ENCODE measurements at places on chromosomes 16 and 17. TPM values are rescaled to one million over a fixed set of nuclear protein-coding genes. Genes with fewer than 3 reads are reported as not detected.

The ENPP7 gene
- total RNA-seq, result not detected

The FOXN1 gene
- not detected for total RNA-seq

DNA sequence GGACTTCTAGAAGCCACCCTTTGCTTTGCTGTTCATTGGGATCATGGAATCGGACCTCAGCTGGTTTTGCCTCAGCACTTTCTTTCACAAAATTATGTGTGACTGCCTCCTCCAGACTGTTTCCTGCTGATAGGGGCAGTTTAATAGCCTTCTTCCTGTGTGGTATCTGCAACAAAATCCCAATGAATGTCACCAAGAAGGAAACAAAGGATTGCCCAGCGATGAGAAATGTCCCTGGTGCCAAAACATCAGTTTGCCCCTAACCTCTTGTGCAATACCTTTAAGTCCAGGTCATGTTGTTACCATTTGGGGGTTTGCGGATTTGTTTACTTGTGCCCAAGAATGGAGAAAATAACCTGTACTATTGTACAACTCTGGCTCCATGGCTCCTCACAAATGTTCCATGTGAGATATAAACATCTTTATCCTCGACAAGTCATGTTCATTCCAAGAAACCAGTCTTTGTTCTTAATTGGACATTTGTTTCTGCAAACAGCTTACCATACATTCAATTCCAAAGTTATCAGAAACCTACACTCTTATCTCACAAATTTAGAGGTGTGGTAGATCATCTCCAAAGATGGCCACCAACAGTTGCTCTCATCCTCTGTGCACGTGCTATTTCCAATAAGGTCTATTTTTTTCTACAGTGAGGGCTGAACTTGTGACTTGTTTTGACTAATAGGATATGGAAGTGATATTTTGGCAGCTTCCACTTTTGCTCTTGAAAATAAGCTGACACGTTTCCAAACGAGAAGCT, 14.8 kb downstream of the TAC4 start:
- no peak overlapping the region for H3K4me3 ChIP-seq
- H3K27ac ChIP-seq, result no peak overlapping the region
- H3K36me3 ChIP-seq, result peaks cover 49% of the 10 kb centered on the region
- H3K27me3 ChIP-seq, result no peaks in the 10 kb centered on the region
- no peaks in the 10 kb centered on the region for H3K4me1 ChIP-seq
- no peak for DNase-seq

The ZNF629 gene
- total RNA-seq, result 33.3 TPM

- H3K36me3 ChIP-seq, result no peaks in the 10 kb centered on the region
- no peak overlapping the region for H3K27ac ChIP-seq
- no peak overlapping the region for H3K4me3 ChIP-seq
- DNase-seq, result peak; percentile 32
- peaks cover 2% of the 10 kb centered on the region for H3K4me1 ChIP-seq
- H3K27me3 ChIP-seq, result no peaks in the 10 kb centered on the region
These were observed 41.7 kb upstream of the NKD1 start for GRCh38 chr16:50506543-50506937.

The TRAPPC2L gene
- 98.8 TPM for total RNA-seq

DNA sequence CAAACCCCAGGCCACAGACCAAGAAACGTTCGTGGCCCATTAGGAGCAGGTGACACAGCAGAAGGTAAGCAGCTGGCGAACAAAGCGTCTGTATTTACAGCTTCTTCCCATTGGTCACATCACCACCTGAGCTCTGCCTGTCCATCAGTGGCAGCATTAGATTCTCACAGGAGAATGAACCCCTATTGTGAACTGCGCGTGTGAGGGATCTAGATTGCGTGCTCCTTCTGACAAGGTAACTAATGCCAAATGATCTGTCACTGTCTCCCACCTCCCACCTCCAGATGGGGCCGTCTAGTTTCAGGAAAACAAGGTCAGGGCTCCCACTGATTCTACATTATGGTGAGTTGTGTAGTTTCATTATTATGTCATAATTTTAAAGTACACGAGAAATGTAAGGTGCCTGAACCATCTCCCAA, 186.3 kb downstream of the CPPED1 start:
- H3K27me3 ChIP-seq, result no peaks in the 10 kb centered on the region
- no peaks in the 10 kb centered on the region for H3K36me3 ChIP-seq
- H3K27ac ChIP-seq, result no peak overlapping the region
- DNase-seq, result no peak

GRCh38 chr17:17987187-17987896, 14.7 kb downstream of the DRC3 start:
- no peak overlapping the region for H3K27ac ChIP-seq
- DNase-seq, result peak; percentile 46
- no peaks in the 10 kb centered on the region for H3K27me3 ChIP-seq
- no peaks in the 10 kb centered on the region for H3K36me3 ChIP-seq
- H3K4me1 ChIP-seq, result no peaks in the 10 kb centered on the region

The CASKIN2 gene
- 27.1 TPM for total RNA-seq

DNA sequence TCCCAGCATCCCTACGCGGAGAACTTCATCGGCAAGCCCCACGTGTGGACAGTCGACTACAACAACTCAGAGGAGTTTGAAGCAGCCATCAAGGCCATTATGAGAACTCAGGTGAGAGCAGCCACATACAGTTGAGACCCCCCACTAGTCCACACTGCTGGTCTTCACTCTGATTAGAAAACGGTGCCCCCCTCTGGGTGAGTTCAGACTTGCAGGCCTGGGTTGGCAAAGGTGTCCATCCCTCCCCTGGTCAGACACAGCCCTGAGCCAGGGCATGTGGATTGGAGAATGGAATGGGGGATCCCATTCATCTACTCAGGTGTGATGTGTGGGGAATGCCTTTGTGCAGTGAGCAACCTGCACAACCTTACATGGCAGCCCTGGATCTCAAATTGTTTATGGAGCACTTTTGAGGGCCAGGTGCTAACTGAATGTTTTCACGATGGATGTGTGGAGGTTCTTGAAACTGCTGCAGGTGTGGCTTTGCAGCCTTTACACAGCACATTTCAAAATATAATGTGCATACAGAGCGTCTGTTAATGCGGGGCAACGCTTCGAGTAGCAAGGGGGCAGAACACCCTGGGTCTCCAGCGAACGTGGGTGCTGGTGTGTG, 72.6 kb downstream of the MGAT5B start:
- H3K36me3 ChIP-seq, result no peaks in the 10 kb centered on the region
- H3K27me3 ChIP-seq, result no peaks in the 10 kb centered on the region
- no peak overlapping the region for H3K4me3 ChIP-seq

GRCh38 chr17:15654886-15655561, 29.1 kb downstream of the TRIM16 start:
- H3K36me3 ChIP-seq, result peaks cover 7% of the 10 kb centered on the region
- peak overlapping the region; percentile 50 for H3K27ac ChIP-seq
- no peak overlapping the region for H3K4me3 ChIP-seq
- H3K4me1 ChIP-seq, result peaks cover 26% of the 10 kb centered on the region
- no peaks in the 10 kb centered on the region for H3K27me3 ChIP-seq

- no peaks in the 10 kb centered on the region for H3K36me3 ChIP-seq
- no peaks in the 10 kb centered on the region for H3K27me3 ChIP-seq
- no peaks in the 10 kb centered on the region for H3K4me1 ChIP-seq
- no peak overlapping the region for H3K4me3 ChIP-seq
- no peak overlapping the region for H3K27ac ChIP-seq
- no peak for DNase-seq
These were observed 9.4 kb upstream of the CMTM4 start for GRCh38 chr16:66705790-66706505.

GRCh38 chr16:50751528-50751927, 9.6 kb downstream of the CYLD start:
- H3K4me1 ChIP-seq, result no peaks in the 10 kb centered on the region
- no peaks in the 10 kb centered on the region for H3K27me3 ChIP-seq
- no peak overlapping the region for H3K4me3 ChIP-seq
- no peak overlapping the region for H3K27ac ChIP-seq
- H3K36me3 ChIP-seq, result peaks cover 20% of the 10 kb centered on the region

DNA sequence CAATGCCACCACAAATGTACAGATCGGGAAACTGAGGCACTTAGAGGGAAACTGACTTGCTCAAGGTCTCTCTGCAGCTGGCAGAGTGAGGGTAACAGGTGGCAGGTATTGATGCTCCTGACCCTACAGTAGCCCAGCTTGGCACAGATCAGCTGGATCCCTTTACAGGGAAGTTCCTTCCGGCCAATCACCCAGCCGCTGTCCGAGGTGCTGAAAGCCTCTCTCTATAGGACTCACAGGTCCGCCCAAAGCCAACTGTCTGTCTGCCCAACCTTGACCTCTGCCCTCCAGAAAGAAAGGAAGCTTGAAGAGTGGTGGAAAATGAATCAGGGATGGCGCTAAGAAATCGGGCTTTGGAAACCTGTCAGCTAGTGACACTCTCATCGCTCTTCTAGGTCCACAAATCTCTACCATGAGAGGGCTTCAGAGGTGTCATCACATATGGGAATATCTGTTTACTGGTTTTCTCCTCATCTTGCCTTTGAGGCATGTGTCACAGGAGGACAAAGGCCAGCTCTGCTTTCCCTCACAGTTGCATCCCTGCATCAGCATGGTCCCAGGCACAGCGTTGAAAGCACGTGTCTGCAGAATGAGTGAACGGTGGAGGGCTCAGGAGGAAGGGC, 246.2 kb downstream of the KATNIP start:
- no peaks in the 10 kb centered on the region for H3K4me1 ChIP-seq
- H3K27me3 ChIP-seq, result no peaks in the 10 kb centered on the region
- H3K4me3 ChIP-seq, result no peak overlapping the region
- DNase-seq, result peak; percentile 94

DNA sequence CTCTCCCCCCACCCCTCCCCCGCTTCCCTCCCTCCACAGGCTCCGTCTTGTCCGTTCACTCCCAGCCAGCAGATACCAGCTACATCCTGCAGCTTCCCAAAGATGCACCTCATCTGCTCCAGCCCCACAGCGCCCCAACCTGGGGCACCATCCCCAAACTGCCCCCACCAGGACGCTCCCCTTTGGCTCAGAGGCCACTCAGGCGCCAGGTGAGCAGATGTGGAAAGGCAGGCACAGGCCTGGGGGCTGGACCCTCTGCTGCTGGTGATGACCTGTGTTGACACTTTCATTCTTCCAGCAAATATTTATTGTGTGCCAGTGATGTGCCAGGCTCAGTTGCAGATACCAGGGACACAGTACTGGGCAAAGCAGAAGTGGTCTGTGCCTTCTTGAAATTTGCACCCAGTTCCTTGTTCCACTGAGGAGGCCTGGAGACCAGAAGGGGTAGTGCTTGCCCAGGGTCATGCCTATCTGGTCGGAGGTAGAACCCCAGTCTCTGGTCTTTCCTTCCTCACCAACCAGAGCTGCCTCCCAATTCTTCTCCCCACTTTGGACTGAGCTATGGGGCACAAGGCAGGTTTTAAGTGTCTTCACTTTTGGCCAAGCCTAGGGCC, 10.3 kb upstream of the ABCC3 start:
- no peak for DNase-seq
- H3K27ac ChIP-seq, result no peak overlapping the region
- H3K36me3 ChIP-seq, result no peaks in the 10 kb centered on the region
- no peak overlapping the region for H3K4me3 ChIP-seq

DNA sequence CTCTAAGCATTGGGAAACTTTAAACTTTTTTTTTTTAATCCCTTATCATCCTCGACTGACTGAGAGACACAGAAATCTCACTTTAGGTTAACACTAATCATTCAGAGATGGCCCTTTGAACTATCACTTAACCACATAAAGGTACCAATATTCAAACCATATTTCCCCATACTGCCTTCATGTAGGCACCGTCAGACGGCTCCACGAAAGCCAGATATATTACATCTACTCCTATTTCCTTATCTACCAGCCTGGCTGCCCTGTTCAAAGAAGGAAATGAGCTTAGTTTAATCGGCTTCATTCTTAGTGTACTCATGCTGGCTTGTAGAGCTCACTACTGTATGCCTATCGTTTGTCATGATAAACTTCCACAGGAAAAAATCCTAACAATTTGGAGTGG, 270.9 kb downstream of the CEP112 start:
- DNase-seq, result no peak
- H3K4me1 ChIP-seq, result peaks cover 7% of the 10 kb centered on the region
- peaks cover under 1% of the 10 kb centered on the region for H3K36me3 ChIP-seq
- no peak overlapping the region for H3K27ac ChIP-seq

DNA sequence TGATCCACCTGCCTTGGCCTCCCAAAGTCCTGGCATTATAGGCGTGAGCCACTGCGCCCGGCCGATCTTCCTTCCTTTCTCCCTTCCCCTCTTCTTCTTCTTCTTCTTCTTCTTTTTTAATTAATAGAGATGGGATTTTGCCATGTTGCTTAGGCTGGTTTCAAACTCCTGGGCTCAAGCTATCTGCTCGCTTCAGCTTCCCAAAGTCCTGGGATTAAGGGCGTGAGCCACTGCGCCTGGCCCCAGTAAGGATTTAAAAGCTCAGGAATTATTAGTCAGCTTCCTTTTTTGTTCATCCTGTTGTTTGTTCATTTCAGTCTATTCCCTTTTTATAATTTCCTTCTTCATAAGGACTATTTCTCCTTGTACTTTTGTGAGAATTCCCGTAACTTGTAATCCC, 32.7 kb upstream of the LRRC37A start:
- DNase-seq, result no peak
- no peak overlapping the region for H3K4me3 ChIP-seq
- peaks cover 35% of the 10 kb centered on the region for H3K27me3 ChIP-seq

DNA sequence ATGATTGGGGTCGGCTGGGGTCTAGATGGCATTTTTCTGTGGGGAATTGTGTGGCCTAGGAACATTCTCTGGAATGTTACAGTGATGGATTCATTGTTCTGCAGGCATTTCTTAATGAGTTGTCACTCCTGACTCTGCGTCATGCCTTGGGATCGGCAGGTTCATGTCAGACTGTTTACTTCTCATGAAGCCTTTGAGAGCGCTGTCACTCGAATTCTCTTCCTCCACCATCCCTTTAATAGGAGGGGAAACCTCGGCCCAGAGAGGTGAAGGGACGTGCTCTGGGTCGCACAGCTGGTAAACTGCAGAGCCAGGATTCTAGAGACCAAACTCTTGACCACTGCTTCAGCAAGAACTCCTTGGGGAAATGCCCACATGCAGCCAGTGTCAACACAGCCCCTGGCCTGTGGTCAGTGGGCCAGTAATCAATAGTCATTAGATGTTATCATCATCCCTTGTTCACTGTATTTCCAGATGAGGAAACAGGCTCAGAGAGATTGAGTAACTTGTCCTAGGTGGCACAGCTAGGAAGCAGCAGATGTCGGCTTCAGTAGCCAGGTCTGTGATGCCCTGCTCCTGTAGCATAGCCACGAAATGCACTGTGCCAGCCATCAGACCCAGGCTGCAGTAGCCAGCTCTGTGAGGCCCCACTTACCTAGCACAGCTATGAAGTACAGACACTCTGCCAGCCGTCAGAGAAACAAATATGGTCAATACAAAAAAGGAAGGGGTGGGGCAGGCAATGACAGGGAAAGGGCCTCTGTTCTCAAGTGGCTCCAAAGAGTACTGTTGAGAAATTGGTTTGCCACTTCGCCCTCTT, 259.0 kb downstream of the CPPED1 start:
- H3K4me1 ChIP-seq, result no peaks in the 10 kb centered on the region
- H3K36me3 ChIP-seq, result no peaks in the 10 kb centered on the region
- no peak overlapping the region for H3K4me3 ChIP-seq
- no peak for DNase-seq
- no peak overlapping the region for H3K27ac ChIP-seq

The NPIPA7 gene
- total RNA-seq, result 13.5 TPM

Data from endodermal cell (in vitro differentiated cells).